ENCODE measurements at places on chromosomes 12 and 14. TPM values are rescaled to one million over a fixed set of nuclear protein-coding genes. Genes with fewer than 3 reads are reported as not detected.

KRT74 gene
- not detected for total RNA-seq

LRTM2 gene
- not detected for total RNA-seq

CISTR gene
- not detected for total RNA-seq

CNIH1 gene
- total RNA-seq: 61.9 TPM

CIDEB gene
- total RNA-seq: 2.6 TPM

OTOGL gene
- 0.44 TPM for total RNA-seq

PCED1B gene
- total RNA-seq: 0.20 TPM

CCDC197 gene
- total RNA-seq: not detected

KCNC2 gene
- total RNA-seq: not detected

DYNC1H1 gene
- 265 TPM for total RNA-seq

BCL2L2 gene
- total RNA-seq: 14.9 TPM

B3GNT4 gene
- total RNA-seq: 0.20 TPM

C3AR1 gene
- 0.22 TPM for total RNA-seq

TSPAN19 gene
- under 0.01 TPM for total RNA-seq

DNAH10 gene
- not detected for total RNA-seq

TMX1 gene
- total RNA-seq: 34.0 TPM

SMCO3 gene
- 2.2 TPM for total RNA-seq

SLC17A8 gene
- not detected for total RNA-seq

MDGA2 gene
- total RNA-seq: not detected

MYH7 gene
- not detected for total RNA-seq

PARP11 gene
- total RNA-seq: 6.5 TPM
